ENCODE measurements at places on chromosomes 2 and 18. TPM values are rescaled to one million over a fixed set of nuclear protein-coding genes. Genes with fewer than 3 reads are reported as not detected.
A peak's percentile ranks its signal among the peaks of the same experiment; 100 is the strongest.

DNA sequence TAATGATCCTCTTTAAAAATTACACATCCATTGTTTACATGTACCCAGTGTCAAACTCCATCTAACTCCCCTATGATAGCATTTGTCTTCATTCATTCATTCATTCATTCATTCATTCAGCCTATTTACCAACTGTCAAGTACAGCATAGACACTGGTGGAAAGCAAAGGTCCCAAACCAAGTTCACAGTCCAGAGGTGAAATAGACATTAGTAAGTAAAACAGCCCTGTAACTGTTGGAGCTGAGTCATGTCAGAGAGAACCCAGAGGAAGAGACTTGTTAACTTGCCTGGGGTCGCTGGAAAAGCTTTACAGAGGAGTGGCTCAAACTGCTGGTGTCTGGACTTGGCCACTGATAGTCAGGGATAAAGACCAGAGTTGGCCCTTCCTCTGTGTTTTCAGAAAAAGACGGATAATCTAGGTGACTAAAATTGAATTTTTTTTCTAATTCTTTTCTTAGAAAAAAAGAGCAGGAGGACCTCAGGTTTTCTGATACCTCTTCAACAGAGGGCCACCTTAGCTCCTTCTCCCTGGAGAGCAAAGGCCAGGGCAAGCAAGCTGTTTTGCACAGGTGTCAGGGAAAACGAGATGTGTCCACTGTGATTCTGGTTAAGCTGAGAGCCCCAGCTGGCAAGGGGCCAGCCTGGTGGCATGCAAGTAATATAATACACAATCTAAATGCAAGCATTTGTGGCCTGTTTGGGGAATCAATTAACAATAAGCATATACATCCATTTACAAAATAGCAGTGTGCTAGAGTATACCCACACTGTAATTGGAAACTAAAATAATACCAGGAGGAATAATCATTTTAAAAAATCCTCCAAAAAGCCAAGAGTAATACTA is 96.7 kb upstream of the SLC14A2 start:
- DNase-seq = no peak

- peak; percentile 31 for DNase-seq
Measured at GRCh38 chr2:127608061-127609030, 37.6 kb upstream of the GPR17 start.

GRCh38 chr2:118231759-118232158 is 143.5 kb downstream of the INSIG2 start:
- DNase-seq = no peak

- no peak for DNase-seq
Measured at GRCh38 chr18:25141399-25141798, 210.6 kb downstream of the ZNF521 start.

DNA sequence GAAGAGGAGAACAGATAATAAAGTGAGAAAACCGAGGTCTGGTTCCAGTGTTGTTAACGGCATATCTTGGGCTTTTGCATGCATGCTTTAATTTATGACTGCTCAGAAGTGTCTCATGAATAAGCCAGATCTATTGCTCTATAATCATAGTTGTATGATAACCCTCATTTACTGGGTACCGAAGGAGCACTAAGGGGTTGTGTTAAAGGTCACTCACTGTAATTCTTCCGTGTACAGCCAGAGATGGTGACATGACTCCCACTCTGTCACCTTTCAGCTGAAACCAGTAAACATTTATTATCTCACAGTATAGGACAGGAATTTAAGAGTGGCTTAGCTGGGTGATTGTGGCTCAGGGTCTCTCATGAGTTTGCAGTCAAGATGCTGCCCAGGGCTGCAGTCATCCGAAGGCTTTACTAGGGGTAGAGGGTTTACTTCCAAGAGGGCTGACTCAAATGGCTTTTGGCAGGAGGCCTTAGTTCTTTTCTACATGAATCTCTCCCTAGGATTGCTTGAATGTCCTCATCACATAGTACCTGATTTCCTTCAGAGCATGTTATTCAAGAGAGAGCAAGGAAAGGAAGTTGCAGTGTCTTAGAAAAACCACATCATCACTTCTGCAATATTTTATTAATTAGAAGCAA is 107.0 kb downstream of the NAB1 start:
- DNase-seq = no peak

DNA sequence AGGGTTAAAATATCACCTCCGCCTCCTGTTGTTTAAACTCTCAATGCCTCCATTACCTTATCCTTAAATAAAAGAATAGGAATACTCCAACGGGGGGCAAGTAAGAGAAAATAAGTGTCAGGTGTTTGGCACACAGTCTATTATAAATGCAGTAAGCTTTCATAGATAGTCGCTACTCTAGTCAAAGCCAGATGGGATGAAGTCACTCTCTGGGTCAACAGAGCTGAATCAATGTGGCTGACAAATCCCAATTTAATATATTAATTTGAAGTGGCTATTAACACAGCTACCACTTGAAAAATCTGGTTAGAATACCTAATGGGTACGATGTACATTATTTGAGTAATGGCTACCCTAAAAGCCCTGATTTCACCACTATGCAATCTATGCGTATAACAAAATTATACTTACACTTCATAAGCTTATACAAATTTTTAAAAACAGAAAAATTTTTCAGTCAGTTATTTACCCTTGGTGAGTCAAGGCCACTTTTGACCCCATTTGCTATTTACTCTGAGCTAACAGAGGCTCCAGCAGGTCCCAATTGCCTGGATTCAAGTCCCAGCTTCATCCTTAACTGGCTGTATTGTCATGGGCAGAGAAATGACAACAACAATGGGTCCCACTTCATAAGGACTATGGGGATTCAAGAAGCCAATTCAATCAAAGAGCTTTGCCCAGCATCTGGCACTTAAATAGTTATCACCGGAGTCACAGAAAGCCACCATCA is 167.5 kb upstream of the PID1 start:
- DNase-seq = no peak

GRCh38 chr2:157830696-157831570 is 45.2 kb downstream of the ACVR1 start:
- DNase-seq = no peak

DNA sequence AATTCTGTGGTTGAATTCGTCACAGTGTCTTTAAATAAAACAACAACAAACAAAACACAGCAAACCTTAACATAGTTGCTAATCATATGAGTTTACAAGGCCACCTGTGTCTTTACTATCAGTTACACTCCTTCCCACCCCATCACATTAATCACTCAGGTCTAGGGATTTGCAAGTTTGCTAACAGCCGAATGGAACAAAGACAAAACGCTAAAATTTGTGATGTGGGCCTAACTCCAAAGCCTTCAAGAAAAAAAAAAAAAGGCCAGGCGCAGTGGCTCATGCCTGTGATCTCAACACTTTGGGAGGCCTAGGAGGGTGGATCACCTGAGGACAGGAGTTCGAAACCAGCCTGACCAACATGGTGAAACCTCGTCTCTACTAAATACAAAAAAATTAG is 566 bp upstream of the POLI start:
- DNase-seq = no peak

GRCh38 chr2:110770959-110771431 is 38.6 kb downstream of the ACOXL start:
- DNase-seq = no peak

GRCh38 chr2:240437551-240437860 is 2.0 kb downstream of the GPC1 start:
- no peak for DNase-seq

GRCh38 chr18:44682201-44682870 is 1.6 kb downstream of the SETBP1 start:
- DNase-seq = no peak

GRCh38 chr2:127032621-127033020 is 74.3 kb downstream of the BIN1 start:
- no peak for DNase-seq

Gene INHBB
- total RNA-seq = 5.2 TPM

Gene SCG2
- total RNA-seq = 0.71 TPM

Gene MAP3K19
- 7.2 TPM for total RNA-seq

Gene UGT1A4
- not detected for total RNA-seq

Gene OSR1
- total RNA-seq = 15.5 TPM

Gene CRYGD
- not detected for total RNA-seq
